ENCODE measurements at places on chromosomes 3 and 15.

DNA sequence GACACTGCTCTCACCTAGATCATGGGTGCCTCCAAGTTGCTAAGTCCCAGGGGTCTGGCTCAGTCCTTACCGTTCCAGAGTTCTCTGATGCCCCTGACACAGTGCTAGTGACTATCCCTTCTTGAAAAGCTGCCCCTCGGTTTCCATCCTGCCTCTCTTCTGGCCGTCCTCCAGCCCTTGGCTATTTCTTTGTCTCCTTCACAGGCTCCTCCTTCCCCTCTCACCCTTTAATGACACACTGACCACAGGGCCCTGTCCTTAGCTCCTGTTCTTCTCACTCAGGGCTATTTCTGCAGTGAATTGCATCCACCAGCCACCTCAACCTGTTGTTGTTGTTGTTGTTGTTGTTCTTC, 31.1 kb downstream of the SLC28A1 start:
- no peak for DNase-seq

DNA sequence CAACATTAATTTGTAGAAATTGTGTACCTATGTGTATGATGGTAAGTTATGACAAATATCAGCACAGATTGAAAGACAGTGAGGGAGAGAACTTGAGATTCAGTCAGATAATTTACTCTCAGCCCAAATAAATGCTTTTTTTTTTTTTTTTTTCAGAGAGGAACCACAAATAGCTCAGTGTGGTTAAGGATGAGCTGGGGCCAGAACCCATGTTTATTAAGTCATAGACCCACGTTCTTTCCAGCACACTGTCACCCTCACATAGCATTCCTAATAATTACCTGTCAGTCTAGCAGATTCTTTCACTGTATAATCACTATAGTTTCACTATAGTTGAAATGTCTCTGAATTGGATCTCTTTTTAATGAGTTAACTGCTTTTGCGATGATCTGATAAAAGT, 246.1 kb downstream of the ZIC1 start:
- DNase-seq, result peak; percentile 36

GRCh38 chr15:29919380-29919881, 97.2 kb upstream of the TJP1 start:
- DNase-seq, result no peak

GRCh38 chr3:143220741-143221140, 101.2 kb downstream of the CHST2 start:
- no peak for DNase-seq

DNA sequence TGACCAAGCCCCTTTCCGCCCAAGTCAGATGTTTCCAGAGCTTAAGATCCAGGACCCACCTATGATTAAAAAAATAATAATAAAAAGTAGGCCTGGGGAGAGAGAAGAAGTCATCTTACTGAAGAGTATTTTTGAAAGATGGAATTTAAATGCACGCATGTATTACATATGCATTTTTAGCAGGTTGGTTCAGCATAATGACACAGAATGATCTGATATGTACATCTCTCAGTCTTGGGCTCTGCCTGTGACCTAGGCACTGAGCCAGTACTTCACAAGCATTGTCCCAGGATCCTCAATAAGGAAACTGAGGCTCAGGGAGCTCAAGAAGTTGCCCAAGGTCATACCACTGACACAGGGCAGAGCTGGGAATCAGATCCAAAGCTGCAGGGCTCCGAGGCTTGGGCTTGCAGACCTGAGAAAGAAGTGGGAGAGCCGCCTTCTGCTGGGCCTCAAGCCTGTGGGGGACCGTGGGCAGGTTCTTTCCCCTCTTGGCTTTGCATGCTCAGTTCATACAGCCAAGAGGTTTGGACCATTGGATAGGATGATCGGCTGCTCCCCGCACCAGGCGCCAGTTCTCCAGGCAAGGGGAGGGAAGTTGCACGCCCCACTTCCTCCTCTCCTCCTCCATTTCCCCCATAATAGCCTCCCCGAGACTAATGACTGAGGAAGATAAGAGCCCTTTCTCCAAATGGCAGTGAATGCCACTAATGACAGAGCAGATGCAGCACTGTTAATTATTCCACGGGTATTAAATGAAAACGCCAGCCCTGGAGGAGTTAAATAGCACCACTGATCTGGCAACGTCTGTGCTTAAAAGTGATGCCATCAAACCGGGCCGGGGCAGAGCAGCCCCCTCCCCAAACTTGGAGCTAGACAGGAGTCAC, 6.9 kb downstream of the SLC6A1 start:
- no peak for DNase-seq
